Activated B cell treated with CpG ODN at 0.5 μM for 24 hours (primary cell): ENCODE measurements at places on chromosomes 1 and 21. TPM values are rescaled to one million over a fixed set of nuclear protein-coding genes. Genes with fewer than 3 reads are reported as not detected.
A peak's percentile ranks its signal among the peaks of the same experiment; 100 is the strongest.

LCE1C gene
- not detected in 2 replicates for total RNA-seq

DNAJC28 gene
- total RNA-seq = 0.53 and 0.66 TPM in 2 replicates

AGTRAP gene
- total RNA-seq = 10.9 and 13.9 TPM in 2 replicates

CC2D1B gene
- 51.3 and 66.4 TPM in 2 replicates for total RNA-seq

FCMR gene
- total RNA-seq = 134 and 146 TPM in 2 replicates

TTLL7 gene
- total RNA-seq = 0.12 TPM in 1 of 2 replicates, not detected in the other

PLCH2 gene
- 6.0 and 6.1 TPM in 2 replicates for total RNA-seq

ZDHHC18 gene
- 27.1 and 30.3 TPM in 2 replicates for total RNA-seq

FAM110D gene
- total RNA-seq = not detected in 2 replicates

PGLYRP3 gene
- not detected in 2 replicates for total RNA-seq

TOR1AIP2 gene
- 41.4 and 49.4 TPM in 2 replicates for total RNA-seq

IVL gene
- total RNA-seq = not detected in 2 replicates

SPRR2G gene
- not detected in 2 replicates for total RNA-seq

ENSA gene
- 202 and 227 TPM in 2 replicates for total RNA-seq

LCE2B gene
- not detected in 2 replicates for total RNA-seq

GRCh38 chr1:2535981-2536380, 5.9 kb upstream of the HES5 start:
- no peak for DNase-seq

GRCh38 chr1:9426291-9426711, 113.0 kb upstream of the SLC25A33 start:
- peak; percentile 69 for DNase-seq

DNA sequence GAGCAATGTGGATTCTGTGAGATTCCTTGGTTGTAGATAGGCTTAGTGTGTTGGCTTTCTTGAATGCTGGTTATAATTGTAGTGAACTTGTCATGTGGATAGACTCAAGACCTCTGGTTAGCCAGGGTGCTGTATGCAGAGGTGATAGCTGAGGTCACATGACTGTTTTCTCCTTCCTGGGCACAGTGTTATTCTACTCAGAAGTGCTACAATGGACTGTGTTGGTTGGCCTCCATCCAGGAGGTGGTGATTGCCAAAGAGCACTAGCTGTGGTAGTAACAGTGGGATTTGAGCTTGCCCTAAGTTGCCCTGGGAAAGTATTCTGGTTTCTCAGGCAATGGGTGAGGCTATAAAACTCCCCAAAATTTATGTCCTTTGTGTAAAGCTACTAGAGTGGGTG, 71.6 kb downstream of the SH3BGR start:
- no peak for DNase-seq

DNA sequence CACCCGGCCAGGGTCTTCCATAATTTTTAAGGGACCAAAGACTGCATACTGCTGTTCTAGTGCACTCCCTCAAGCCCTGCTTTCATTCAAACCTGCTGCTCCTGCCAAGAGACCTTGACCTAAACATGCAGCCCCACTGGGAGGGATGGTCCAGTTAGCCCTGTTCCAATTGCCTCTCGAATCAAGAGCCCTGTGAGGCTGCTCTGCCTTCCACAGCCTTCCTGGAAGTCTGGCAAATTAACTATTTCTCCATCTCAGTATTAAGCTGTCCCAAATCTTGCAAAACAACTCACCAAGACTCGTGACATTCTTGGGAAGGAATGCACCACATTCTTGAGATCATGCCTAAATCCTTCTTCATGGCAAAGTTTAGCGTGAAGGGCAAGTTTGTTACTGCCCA, 231.3 kb downstream of the C1orf94 start:
- no peak for DNase-seq

DNA sequence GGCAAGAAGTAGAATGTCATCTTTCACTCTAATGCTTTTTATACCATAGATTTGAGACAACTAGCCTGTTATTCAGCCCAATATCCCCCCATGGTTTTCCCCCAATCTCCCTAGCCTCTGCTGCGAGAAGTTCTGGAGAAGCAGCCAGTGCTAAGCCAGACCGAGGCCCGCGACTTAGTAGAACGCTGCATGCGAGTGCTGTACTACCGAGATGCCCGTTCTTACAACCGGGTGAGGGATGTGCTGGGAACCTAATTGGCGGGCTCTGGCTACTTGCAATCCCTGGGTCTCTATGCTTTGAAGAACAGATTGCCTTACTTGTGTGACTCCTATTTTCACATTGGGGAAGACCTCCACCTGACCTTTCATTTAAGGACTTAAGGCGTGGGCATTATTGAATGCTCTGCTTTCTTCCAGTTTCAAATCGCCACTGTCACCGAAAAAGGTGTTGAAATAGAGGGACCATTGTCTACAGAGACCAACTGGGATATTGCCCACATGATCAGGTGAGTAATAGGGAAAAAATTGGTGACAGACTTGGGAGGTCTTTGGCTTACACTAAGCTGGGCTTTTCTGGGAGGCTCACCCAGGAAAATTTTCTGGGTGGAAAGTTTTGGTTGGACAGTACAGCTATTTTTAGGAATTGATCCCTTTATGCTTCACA, 1.9 kb downstream of the PSMB4 start:
- no peak for DNase-seq

- DNase-seq = no peak
Measured at GRCh38 chr1:15764269-15764764, 5.7 kb downstream of the FBLIM1 start.

DNA sequence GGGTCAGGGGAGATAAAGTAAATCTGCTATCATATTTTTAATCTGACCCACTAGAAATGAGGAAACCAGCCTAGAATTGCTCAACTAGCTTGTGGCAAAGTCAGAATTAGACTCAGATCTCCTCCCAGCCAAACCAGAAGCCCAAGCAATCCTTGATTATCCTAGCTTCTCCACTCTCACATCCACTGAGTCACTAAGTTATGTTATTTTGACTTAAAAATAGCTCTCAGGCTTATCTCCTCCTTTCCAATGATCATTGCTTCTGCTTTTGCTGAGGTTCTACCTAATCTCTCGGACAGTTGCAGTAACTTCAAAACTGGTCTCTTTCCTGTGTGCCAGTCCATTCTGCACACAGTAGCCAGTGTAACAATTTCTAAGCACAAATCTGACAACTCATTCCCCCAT, 22.9 kb downstream of the OVAAL start:
- DNase-seq = no peak

- no peak for DNase-seq
Measured at GRCh38 chr1:60463786-60464185, 390.2 kb upstream of the C1orf87 start.

DNA sequence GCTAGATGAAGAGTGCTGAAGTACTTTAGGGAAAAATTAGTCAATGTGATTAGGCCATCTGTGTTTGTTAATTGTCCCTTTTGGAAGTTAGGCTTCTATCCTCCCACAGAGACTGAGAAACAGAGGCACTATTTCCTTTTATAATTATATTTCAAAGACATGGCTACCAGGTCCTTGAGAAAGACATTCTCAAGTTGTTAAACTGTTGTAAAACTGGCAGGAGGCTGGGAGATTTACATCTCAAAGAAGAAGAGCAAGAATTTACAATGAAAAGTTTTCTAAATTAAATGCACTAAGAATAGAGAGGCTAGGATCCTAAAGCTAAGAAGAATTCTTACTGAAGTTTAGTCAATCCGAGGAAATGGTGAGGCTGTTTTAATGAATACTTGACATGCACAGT, 74.0 kb upstream of the BRINP3 start:
- DNase-seq = no peak

GRCh38 chr1:64393790-64394189, 76.1 kb upstream of the CACHD1 start:
- no peak for DNase-seq

DNA sequence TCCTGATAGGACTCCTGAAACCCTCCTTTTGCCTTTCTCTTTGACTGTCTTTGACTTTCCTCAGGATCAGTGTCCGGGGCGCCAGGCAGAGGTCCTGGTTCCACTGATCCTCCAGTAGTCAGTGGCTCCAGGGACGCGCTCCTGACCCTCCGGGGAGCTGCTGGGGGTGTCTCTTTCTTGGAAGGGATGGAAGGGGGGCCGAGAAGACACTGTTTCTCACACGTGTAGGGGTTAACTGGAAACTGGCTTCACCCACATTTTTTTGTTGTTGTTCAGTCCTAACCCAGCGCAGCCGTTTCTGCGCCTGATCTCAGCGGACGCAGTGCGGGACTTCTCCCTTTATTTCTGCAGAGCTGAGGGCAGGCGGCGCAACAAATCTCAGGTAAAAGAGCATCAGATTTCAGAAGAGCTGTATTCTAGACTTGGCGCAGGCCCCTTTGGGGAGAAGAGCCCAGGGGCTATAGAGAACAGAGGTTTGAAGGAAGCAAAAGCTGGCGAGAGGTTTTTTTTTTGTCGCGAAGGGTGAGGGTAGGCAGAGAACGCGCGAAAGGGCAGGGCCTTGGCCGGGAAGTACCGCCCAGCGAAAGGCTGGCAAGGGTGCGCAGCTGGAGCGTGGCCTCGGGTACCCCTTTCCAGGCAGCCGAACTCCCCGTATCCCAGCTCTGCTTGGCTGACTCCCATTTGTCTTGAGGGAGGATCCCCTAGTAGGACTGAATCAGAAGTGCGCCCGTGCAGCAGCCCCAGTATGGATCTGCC, 4.3 kb upstream of the LHX9 start:
- DNase-seq = peak; percentile 14

GRCh38 chr1:39668894-39669293, 3.0 kb downstream of the NT5C1A start:
- no peak for DNase-seq

- DNase-seq = no peak
Measured at GRCh38 chr1:74674278-74675048, 871 bp upstream of the ERICH3 start.

DNA sequence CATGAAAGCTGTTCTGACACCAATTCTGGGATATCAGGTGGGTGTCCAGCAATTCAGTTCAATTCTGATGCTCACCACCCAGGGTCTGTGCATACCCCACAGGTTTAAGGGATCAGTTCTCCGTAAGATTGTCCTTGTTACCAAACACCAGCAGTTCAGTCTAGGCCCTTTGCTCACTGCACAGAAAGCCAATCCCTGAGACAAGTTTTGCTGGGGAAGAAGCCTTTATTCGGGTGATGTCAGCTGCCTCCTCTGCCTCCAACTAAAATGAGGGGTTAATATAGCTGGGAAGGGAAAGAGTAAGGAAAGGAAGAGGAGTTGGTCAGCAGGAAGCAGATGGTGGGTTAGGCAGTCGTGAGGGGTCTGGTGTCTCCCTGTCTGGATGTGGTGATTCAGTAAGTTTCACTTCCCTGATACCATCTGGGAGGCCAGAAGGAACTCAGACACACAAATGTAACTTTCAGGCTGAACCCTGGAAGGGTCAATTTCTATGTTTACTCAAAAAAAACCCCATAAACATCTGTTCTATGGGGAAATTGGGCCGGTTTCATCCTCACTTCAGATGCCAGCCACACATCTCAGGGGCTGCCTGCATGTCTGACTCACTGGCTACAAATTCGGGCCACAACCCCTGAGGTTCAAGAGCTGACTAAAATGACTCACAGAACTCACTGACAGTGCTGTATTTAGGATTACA, 83.3 kb upstream of the PGBD5 start:
- no peak for DNase-seq

- DNase-seq = no peak
Measured at GRCh38 chr1:11286735-11287410, 13.9 kb downstream of the UBIAD1 start.

- no peak for DNase-seq
Measured at GRCh38 chr1:233268389-233269022, 27.0 kb downstream of the PCNX2 start.

DNA sequence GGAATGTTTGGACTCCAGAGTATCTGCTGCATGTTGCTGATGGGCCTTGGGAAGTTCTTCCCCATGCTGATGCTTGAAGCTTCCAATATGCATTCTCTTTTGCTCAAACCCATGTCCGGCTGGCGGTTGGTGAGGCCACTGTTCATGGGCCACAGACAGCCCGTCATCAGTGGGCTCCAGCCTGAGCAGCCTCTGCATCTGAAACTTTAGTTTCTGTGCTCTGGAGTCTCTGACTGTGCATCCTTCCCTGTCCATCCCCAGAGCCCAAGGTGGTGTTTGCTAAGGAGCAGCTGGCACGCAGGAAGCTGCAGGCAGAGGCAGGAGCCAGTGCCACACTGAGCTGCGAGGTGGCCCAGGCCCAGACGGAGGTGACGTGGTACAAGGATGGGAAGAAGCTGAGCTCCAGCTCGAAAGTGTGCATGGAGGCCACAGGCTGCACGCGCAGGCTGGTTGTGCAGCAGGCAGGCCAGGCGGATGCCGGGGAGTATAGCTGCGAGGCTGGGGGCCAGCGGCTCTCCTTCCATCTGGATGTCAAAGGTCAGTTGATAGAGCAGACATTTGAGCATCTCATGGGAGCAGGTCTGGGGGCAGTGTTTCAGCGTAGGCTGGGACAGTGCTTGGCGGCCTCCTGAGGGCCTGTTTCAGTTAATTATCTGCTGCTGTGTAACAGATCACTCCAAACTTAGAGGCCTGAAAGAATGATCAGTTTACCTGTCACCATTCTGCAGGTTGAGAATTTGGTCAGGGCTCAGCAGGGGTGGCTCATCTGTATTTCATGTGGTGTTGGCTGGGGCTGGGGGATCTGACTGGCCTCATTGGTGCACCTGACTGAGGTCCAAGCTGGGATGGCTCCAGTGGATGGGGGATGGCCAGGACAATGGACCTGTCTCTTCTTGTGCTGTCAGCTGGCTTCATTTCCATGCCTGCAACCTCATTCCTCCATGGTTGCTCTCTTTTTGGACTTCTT, 16.6 kb downstream of the OBSCN start:
- no peak for DNase-seq

- no peak for DNase-seq
Measured at GRCh38 chr1:178241837-178242236, 147.9 kb downstream of the RASAL2 start.

DNA sequence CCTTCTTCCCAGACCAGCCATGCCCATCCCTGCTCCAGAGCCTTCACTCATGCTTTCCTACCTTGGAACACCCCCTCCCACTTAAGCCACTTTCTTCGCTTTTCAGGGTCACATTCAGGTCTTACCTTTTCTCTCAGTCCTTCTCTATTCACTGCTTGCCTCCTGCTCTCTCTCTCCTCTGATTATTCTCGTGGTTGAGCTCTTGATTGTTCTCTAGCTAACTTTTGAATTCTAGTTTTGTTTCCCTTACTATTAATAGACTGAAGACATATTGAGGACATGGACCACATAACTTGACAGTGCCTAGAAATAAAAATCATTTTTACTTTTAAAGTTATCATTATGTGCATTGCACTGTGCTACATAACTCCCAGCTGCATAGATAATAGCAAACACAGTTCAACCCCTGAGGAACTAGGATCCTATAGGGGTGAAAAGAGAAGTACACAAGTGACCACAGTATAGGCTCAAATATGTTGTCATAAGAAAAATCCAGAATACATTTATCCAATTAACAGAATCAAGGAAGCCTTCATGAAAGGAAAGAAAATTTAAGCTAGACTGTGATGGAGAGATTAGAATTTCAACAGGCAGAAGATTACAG, 21.5 kb downstream of the INSL5 start:
- DNase-seq = no peak

GRCh38 chr1:204316164-204316563, 43.6 kb downstream of the PLEKHA6 start:
- DNase-seq = no peak

GRCh38 chr1:159994896-159995295, 36.9 kb downstream of the PIGM start:
- DNase-seq = no peak

GRCh38 chr21:45258466-45258865, 29.2 kb downstream of the POFUT2 start:
- DNase-seq = peak; percentile 7
